ENCODE measurements at places on chromosomes 1 and 21. TPM values are rescaled to one million over a fixed set of nuclear protein-coding genes. Genes with fewer than 3 reads are reported as not detected.

The TCEA3 gene
- 4.8 TPM for total RNA-seq

The BRDT gene
- total RNA-seq, result not detected

The HRNR gene
- total RNA-seq, result not detected

The KRTAP10-3 gene
- total RNA-seq, result not detected

The AUNIP gene
- total RNA-seq, result 1.7 TPM

The GREM2 gene
- 7.0 TPM for total RNA-seq

The SAMD13 gene
- 4.5 TPM for total RNA-seq

The CYP4X1 gene
- 14.5 TPM for total RNA-seq

The TMEM82 gene
- not detected for total RNA-seq

The KRTAP25-1 gene
- not detected for total RNA-seq

The CLCC1 gene
- total RNA-seq, result 33.2 TPM

The ZNF593OS gene
- total RNA-seq, result not detected
